ENCODE measurements at places on chromosomes 4 and X.

GRCh38 chr4:142322996-142323395, 523.1 kb downstream of the INPP4B start:
- no peak overlapping the region for H3K4me3 ChIP-seq
- H3K27me3 ChIP-seq: no peaks in the 10 kb centered on the region
- H3K27ac ChIP-seq: no peak overlapping the region
- H3K36me3 ChIP-seq: no peaks in the 10 kb centered on the region

DNA sequence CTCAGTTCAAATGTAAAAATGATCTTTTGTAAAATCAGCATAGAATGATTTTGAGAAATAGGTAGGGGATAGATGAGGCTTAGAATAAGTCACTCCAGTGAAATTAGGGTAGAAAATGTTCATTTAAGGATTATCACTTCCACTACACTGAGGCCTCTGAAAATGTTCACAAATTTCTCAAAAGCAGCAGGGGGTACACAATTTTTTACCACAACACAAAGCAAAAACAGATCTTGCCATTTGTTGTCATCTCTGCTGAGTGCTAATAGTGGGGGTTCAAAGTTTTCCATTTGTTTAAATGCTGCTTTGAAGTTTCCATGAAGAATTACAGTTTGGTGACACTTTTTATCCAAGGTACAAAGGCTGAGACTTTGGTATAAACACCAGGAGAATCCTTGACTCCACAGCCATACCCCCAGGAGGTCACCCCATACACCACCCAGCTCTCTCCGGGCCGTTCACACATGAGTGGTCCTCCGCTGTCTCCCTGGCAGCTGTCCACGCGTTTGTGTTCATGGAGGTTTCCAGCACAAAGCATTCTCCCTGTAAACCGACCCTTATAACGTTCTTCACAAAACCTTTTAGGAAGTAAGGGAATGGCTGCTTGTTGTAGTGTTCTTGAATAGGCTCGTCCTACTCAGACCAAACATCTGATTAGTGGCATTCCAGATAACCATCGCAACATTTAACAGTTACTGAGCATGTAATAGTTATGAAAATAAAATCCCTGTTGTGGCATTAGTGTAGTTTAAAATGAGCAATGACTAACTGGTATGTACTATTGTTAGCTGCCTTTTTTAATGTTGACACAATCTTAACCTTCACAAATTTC, 71.0 kb downstream of the PRSS12 start:
- peaks cover 2% of the 10 kb centered on the region for H3K4me1 ChIP-seq
- no peak overlapping the region for H3K4me3 ChIP-seq
- no peaks in the 10 kb centered on the region for H3K36me3 ChIP-seq
- H3K27ac ChIP-seq: no peak overlapping the region
- no peaks in the 10 kb centered on the region for H3K27me3 ChIP-seq
- DNase-seq: no peak

DNA sequence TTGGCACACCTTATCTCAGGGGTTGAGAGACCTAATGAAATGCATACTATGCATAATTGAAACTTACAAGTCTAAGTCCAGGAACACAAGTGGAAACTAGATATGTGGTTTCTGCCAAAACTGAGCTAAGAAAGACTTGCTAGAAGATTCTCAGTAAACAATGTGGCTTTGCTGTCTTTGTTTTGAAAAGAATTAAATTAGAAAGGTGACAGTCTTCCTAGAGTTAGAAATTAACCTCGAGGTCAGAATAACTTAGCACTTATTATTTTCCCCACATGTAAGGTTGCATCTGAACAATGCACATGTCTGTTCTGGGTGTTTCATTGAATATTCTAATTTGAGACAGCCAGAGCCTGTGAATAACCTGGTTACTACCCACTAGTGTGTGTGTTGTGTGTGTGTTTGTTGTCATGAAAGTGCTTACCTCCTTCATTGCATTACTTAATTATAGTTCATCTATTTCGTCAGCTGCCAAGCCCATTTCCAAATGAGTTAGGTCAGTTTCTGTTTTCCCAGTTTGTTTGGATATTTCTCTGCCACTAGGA, 1.5 kb downstream of the EREG start:
- H3K27ac ChIP-seq: peak overlapping the region; percentile 86
- DNase-seq: peak; percentile 9
- peaks cover 7% of the 10 kb centered on the region for H3K27me3 ChIP-seq

- H3K4me3 ChIP-seq: no peak overlapping the region
- peaks cover 2% of the 10 kb centered on the region for H3K27me3 ChIP-seq
- H3K4me1 ChIP-seq: peaks cover 5% of the 10 kb centered on the region
- H3K36me3 ChIP-seq: no peaks in the 10 kb centered on the region
These were observed 4.2 kb downstream of the SLC49A3 start for GRCh38 chr4:684623-685327.

DNA sequence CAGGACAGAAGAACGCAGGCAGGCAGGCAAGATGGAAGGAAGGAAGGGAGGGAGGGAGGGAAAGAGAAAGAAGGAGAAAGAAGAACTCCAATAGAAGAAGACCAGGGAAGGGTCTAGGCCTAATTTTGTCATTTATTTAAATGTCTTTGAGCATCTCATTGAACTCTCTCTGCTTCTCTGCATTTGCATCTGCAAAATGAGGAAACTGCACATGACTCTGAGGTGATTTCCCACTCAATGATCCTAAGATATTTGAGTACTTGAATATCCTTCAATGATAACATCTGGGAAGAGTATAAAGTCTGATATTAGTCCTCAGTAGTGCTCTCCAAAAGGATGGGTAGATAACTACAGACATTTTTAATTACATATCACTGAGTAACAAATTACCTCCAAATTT, 33.1 kb upstream of the RBPJ start:
- no peaks in the 10 kb centered on the region for H3K27me3 ChIP-seq
- H3K4me1 ChIP-seq: no peaks in the 10 kb centered on the region
- no peak for DNase-seq
- no peak overlapping the region for H3K4me3 ChIP-seq

- no peaks in the 10 kb centered on the region for H3K27me3 ChIP-seq
- H3K27ac ChIP-seq: no peak overlapping the region
- H3K4me1 ChIP-seq: no peaks in the 10 kb centered on the region
- DNase-seq: no peak
These were observed 935.5 kb downstream of the ADGRL3 start for GRCh38 chr4:62135565-62136156.

GRCh38 chrX:110192516-110192915, 125.4 kb downstream of the AMMECR1 start:
- no peaks in the 10 kb centered on the region for H3K4me1 ChIP-seq
- H3K27me3 ChIP-seq: no peaks in the 10 kb centered on the region
- H3K27ac ChIP-seq: no peak overlapping the region

DNA sequence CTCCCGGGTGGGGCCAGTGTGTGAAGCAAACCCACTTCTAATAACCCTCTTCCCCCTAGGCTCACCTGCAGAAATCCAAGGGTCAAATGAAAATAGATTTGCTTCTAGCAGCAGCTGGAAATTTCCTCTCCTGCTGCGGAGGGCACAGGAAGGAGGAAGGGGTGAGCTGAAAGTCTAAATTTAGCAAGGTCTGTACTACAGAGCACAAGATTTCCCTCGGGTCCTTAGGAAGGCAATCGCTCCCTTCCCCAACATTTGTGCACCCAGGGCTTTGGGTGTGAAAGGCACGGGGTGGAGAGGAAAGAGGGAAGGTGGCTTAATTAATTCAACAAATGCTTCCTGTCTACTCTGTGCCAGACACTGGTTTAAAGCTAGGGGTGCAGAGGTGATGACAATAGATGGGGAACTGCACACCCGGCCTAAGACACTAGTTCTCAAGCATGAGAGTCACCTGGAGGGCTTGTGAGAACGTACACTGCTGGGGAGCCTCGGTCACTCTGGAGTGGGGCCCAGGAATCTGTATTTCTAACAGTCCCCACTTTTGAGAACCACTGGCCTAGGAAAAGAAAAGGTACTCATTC, 204.4 kb downstream of the NSUN7 start:
- no peak overlapping the region for H3K4me3 ChIP-seq
- H3K4me1 ChIP-seq: no peaks in the 10 kb centered on the region
- no peaks in the 10 kb centered on the region for H3K36me3 ChIP-seq
- no peak for DNase-seq
- H3K27ac ChIP-seq: no peak overlapping the region

GRCh38 chrX:121052122-121052521, 4.7 kb downstream of the GLUD2 start:
- no peaks in the 10 kb centered on the region for H3K27me3 ChIP-seq
- no peaks in the 10 kb centered on the region for H3K4me1 ChIP-seq
- no peak for DNase-seq
- no peak overlapping the region for H3K27ac ChIP-seq
- no peak overlapping the region for H3K4me3 ChIP-seq

DNA sequence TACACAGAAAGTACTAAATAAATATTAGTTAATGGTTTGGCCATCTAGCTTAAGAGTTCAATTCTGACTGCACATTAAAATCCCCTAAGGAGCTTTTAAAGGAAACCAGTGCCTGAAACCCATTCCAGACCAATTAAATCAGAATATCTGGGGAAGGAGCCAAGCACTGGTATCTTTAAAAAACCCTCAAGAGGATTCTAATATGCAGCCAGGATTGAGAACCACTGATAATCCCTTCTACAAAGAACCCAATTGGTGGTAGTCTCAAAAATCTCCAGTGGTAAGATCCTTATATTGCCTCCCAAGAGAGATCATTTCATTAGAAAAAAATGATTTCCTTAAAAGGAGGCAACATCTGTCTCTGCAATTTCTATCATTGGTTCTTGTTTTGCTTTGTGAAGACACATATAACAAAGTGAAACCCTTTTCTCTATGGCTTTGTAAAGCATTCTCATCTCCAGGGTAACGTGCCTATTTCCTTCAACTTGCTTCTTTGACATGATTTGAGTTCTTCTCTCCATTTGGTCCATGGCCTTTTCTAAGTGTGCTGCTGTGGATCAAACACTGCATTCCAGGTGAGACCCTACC, 3.5 kb downstream of the GPR34 start:
- no peaks in the 10 kb centered on the region for H3K27me3 ChIP-seq
- DNase-seq: no peak
- no peak overlapping the region for H3K4me3 ChIP-seq
- H3K36me3 ChIP-seq: no peaks in the 10 kb centered on the region
- H3K4me1 ChIP-seq: no peaks in the 10 kb centered on the region
- no peak overlapping the region for H3K27ac ChIP-seq

DNA sequence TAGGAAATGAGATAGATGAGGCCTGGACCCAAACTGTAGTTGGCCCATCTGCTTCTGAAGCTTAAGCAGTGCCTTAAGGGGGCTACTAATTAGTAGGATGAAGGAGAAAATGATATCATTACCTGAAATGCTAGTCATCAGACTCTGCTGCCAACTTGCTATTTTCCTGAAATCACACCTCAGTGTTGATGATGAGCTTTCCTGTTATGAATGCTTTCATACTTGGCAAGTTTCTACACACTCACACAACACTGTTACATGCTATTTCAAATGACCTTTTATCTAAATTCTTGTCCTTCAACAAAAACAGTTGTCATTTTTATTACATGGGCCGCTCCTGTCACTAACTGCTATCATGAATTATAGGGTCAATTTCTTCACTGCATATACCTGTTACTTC, 416.0 kb downstream of the PRDM5 start:
- no peak overlapping the region for H3K4me3 ChIP-seq
- no peaks in the 10 kb centered on the region for H3K36me3 ChIP-seq
- no peaks in the 10 kb centered on the region for H3K4me1 ChIP-seq
- no peaks in the 10 kb centered on the region for H3K27me3 ChIP-seq
- H3K27ac ChIP-seq: no peak overlapping the region

DNA sequence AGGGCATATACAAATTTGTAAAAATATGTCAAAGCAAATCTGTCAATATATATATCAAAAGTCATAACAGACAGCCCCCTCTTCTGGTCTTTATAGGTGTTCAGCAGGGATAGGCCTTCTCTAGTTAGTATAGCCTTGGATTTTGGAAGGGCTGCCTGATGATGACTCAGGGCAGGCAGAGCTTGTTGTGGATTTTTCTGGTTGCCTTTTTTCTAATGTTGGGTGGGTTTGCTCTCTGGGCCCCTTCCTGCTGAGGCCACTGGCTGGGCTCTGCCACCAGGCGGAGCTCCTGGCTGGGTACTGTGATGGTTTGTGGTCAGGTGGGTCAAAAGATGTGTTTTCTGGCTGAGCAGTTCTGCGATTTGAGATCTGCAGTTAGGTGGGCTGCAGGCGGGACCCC, 294.2 kb downstream of the GRIA2 start:
- no peak overlapping the region for H3K27ac ChIP-seq
- H3K4me3 ChIP-seq: no peak overlapping the region
- H3K36me3 ChIP-seq: no peaks in the 10 kb centered on the region
- H3K4me1 ChIP-seq: no peaks in the 10 kb centered on the region
- peak; percentile 4 for DNase-seq

DNA sequence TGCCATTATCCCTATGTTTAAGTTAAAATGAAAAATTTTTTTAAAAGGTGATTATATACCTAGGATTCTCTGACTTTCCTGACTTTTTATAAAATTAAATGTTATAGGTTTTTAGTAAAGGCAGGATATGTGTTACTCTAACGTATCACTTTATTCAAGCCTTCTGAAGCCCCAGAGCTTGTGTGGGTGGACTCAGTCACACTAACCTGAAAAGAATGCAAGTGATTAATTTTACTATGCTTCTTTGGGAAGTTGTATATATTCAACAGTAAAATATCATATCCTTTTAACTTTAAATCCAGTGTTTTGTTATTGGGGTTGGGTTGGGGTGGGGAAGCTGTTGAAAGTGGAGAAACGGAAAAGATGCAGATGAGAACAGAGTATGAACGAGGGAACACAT, 22.8 kb downstream of the PDLIM3 start:
- H3K4me3 ChIP-seq: no peak overlapping the region
- no peaks in the 10 kb centered on the region for H3K36me3 ChIP-seq
- H3K4me1 ChIP-seq: no peaks in the 10 kb centered on the region
- DNase-seq: no peak

DNA sequence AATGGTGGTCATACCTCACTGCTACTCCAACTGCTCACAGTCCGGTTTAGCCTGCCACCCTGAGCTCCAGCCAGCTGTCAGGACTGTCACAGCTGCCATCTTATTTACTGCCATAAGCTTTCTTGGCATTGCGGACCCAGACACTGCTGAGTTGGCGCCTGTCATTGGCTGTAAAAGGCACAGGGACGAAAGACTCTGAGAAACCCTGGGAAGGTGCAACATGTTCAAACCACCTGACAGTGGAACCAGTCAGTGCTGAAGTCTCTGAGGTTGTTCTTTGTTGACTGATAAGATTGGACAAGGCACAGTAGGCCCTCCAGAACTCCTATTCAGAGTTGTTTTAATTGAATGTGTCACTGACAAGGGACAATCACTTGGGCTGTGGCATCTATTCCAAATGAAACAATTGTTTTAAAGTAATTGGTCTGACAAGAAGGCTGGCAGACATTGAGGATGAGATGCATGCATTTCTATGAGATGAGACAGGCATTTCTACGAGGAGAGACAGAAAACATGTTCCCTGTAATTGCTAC, 927.8 kb downstream of the STPG2 start:
- H3K36me3 ChIP-seq: no peaks in the 10 kb centered on the region
- H3K27me3 ChIP-seq: no peaks in the 10 kb centered on the region

GRCh38 chr4:152643153-152644035, 36.4 kb downstream of the TMEM154 start:
- no peak overlapping the region for H3K27ac ChIP-seq
- H3K4me1 ChIP-seq: no peaks in the 10 kb centered on the region
- no peaks in the 10 kb centered on the region for H3K27me3 ChIP-seq

GRCh38 chr4:144056800-144057199, 37.6 kb upstream of the GYPB start:
- H3K27me3 ChIP-seq: no peaks in the 10 kb centered on the region
- no peaks in the 10 kb centered on the region for H3K36me3 ChIP-seq
- no peak overlapping the region for H3K4me3 ChIP-seq
- no peak for DNase-seq

All from small intestine (tissue), 16 donors.